Placental pericyte (primary cell): ENCODE measurements at places on chromosomes 4 and X. TPM values are rescaled to one million over a fixed set of nuclear protein-coding genes. Genes with fewer than 3 reads are reported as not detected.

Gene GRIA2
- under 0.01 TPM in 1 of 2 replicates, not detected in the other for total RNA-seq

Gene GAGE12F
- not detected in 2 replicates for total RNA-seq

Gene IL13RA2
- total RNA-seq, result 13.0 and 27.8 TPM in 2 replicates

Gene MTNR1A
- total RNA-seq, result 0.14 TPM in 1 of 2 replicates, not detected in the other
